ENCODE measurements at places on chromosomes 6 and 20.

GRCh38 chr6:7401075-7401474 is 11.5 kb downstream of the RIOK1 start:
- no peak for DNase-seq

GRCh38 chr6:160891690-160892089 is 99.9 kb upstream of the MAP3K4 start:
- DNase-seq, result no peak

DNA sequence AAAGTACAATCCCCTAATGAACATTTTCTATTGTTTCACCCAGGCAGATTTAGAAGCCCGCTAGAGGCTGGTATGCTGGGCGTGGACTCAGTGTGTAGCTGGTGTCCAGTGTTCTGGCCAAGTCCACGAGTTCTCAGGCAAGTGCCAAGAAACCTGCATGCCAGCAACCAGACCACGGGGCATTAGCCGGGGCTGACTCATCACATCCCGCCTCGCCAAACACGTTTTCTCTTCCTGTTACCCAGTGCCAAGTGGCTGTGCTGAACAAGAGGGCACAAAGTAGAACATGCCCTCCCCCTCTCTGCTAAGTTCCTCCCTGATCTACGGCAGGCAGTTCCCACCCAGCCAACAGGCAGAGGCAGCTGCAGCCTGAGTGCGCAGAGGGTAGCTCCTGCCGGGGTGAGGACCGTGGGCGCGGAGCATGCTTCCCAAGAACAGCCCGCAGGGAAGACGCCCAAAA is 29.6 kb downstream of the RAMACL start:
- DNase-seq, result no peak

- DNase-seq, result no peak
These were observed 121.0 kb downstream of the SASH1 start for GRCh38 chr6:148463671-148464070.

- no peak for DNase-seq
These were observed 213.9 kb downstream of the SOD2 start for GRCh38 chr6:159479146-159479545.

DNA sequence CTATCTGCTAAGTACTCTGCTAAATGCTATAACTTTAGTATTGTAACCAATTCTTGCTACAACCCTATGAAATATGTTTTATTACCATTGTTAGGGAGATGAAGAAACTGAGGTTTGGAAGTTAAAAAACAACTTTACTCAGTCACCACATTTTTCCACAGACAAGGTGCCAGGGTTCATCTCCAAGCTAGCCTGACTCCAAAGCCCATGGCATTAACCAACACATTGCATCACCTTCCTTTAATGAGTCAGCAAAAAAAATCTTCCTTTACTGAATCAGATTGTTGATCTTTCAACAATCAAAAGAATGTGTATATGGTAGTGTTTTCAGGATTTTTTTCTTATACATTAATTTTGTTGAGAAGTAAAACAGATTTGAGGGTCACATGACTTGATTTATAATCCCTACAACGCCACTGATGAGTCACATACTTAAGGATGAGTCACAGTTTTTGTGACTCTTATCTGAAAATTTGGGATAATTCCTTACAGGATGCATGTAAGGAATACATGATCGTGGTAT is 41.5 kb downstream of the MAN1A1 start:
- no peak for DNase-seq

DNA sequence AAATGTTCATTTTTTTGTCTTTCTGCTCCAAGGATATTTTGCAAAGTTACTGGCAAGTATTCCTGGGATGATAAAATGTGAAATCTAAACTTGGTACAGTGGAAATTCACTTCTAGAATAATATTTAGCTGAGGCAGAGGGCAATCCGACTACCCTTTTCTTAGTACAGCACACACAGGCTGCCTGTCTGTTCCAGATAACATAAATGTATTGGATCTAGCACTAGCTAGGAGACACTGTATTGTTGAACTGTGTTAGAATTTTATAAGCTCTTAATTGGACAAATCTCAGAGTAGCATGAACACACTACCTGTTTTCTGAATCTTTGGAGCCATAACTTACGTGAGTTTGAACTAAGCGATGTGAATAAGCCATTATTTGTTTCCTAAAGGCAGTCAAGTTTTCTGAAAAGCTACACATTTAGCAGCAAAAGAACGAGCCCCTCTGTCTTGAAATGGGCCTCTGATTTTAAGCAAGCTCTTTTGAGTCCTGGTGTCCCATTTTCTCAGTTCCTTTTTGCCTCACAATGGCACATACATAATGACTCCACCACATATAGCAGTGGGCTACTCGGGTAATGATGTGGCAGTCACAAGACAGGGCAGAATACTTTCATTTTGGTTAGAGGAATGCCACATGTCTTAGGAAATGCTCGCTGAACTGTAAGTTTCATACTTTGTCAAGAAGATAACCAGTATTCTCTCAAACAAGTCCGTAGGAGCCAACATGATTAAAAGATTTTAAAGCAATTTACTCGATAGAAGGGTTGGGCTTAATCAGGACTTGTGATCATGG is 116.5 kb upstream of the ESR1 start:
- DNase-seq, result peak; percentile 32

- DNase-seq, result no peak
These were observed 3.3 kb downstream of the MGME1 start for GRCh38 chr20:17972121-17972520.

All from GM20000 (cell line).